ENCODE measurements at places on chromosomes 6 and 20. TPM values are rescaled to one million over a fixed set of nuclear protein-coding genes. Genes with fewer than 3 reads are reported as not detected.

PLAGL1 gene
- 16.3 TPM for total RNA-seq

PRDM13 gene
- total RNA-seq, result not detected

HDGFL1 gene
- total RNA-seq, result not detected

ADAM33 gene
- total RNA-seq, result not detected

HTR1B gene
- not detected for total RNA-seq

TUBB1 gene
- not detected for total RNA-seq

AKAP12 gene
- total RNA-seq, result 5.0 TPM

SSR1 gene
- 165 TPM for total RNA-seq

C2 gene
- total RNA-seq, result 0.96 TPM

KCNS1 gene
- 0.66 TPM for total RNA-seq

CTAGE9 gene
- total RNA-seq, result not detected

TCF21 gene
- not detected for total RNA-seq

PAK5 gene
- total RNA-seq, result not detected

Measured in activated CD4-positive, alpha-beta T cell treated with anti-CD3 and anti-CD28 coated beads for 36 hours (primary cell).